Stimulated activated naive B cell treated with anti-CD40 and anti-IgM and Interleukin-4, amounts not matched to agents 10 μg/mL and 1 μg/mL and 100 μg/mL, for 72 hours (primary cell): ENCODE measurements at places on chromosomes 3 and 15.

DNA sequence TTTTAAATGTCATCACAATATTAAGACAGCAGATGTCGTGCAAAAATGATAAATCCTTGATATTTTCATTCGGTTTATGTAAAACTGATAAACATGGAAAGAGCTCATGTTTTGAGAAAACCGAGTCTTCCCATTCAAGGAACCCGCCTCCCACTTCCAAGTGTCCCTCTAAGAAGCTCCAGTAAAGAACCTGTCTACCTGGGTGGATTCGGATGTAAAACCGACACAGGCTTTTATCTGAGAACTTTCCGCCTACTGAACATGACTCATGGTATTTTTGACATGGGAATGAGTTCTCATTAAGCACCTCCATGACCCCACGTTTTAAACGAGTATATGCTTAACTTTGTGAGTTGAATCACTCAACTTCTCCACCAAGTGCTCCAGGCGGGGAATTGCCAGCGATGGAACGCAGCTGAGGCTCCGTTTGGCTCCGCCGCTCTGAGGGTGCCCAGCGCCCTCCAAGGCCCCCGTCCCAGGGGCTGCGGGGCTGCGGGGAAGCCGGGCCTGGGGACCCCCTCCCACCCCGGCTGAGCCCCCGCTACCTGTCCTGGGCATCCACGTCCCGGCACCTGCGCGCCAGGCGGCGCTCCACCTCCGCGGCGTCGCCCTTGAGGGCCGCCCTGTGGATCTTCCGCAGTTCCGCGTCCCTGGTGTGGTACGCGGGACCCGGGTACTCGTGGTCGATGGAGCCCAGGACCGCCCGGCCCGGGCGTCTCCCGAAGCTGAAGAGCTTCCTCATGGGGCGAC is 119.9 kb downstream of the LMLN start:
- DNase-seq: no peak

DNA sequence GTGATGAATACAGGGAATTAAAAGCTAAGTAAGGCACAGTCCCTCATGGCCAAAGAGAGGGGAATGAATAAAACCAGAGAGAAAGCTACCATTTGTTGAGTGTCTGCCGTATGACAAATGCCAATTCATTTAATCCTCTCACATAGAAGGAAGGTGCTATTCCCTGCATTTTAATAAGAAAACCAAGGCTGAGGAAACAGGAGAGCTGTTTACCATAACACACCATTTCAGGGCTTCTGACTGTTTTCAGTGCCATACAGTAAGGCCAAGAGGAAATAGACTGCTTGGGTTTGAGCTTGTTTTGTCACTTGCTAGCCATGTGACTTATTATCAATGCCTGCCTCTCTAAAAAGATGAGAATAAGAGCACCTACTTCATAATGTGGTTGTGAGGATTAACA is 10.1 kb downstream of the BTBD1 start:
- DNase-seq: no peak

DNA sequence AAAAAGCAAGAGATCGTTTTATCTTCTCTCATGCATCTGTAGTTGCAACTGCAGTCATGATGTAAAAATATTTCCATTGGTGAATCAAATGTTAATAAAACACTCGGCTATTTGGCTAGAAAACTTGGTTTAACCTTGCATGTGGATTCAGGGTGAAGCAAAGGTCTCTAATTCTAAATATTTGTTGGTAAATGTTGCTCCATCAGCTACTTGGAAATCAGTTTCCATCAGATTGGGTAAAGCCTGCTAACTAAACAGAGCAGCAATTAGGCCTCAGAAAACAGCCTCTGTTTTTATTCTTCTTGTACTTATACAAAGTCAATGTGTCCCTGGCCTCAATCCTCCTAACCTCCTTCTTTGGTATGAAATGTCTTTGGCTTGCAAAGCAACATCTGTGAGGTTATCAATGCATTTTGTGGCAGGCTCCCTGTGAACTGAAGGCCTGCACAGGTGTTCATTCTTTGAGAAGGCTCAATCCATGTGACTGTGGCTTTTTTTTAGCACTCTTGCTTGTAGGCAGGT is 312.3 kb downstream of the WDR72 start:
- no peak for DNase-seq

- DNase-seq: no peak
These were observed 433.3 kb downstream of the FOXP1 start for GRCh38 chr3:71149959-71150954.

GRCh38 chr3:176167272-176167671 is 1030.0 kb downstream of the TBL1XR1 start:
- DNase-seq: no peak

DNA sequence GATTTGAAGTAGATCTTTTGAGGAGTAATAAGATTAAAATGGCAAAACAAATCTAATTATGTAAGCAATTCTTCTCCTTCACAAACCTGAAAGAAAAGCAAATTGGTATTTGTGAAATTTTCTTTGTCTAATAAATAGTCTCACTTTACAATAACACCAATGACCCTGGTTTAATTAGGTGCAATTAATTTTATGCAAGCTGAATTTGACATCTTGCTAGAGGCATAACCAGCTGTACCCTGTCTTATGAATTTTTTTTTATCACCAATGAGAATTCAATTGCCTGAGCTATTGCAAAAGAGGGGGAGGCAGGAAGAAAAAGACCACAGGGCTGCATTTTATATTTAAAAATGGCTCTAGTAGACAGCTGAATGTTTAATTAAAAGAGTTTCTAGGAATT is 113.5 kb upstream of the IL12A start:
- DNase-seq: no peak

DNA sequence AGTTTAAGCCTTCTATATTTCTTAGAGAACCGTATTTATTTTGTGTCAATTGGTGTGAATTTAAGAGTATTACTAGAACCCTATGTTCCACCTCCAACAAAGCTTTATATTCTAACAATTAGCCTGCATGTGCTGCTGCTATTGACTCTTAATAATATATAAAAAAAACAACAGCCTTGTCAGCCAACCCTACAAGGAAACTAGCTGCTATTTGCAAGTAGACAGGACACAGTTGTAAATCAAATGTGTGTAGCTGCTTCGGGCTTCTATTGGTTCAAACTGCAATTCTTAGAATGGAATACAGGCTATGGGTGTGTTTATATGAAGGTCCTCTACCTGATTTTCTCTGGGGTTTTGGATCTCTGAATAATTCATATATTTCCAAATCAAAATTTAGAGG is 60.7 kb downstream of the ZBTB20 start:
- DNase-seq: no peak

DNA sequence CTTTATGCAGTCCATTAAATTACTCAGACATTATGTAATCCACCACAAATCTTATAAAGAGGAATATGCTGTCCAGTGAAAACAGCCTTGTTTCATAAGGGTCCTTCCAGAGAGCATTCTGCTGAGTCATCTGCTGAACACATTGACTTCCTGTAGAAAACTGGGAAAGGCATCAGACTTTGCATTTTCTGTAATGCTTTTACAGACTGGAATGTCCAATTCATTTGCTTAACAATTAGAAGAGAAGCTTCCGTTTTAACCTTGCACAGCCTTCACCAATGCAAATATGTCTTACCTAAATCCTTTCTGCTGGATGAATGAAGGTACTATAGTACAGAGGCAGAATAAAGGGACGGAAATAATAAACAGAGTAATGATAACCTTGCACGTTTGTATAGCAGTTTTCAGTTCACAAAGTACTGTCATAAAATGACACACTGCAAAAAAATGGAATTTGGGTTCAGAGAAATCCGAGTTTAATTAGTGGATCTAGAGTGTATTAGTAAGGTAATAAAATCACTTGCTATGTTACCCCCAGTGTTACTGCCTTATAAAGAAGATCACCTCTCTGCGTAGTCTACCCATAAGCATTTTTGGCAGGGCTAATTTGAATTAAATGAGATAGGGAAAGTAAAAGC is 301.5 kb downstream of the PYDC2 start:
- DNase-seq: no peak

- no peak for DNase-seq
These were observed 50.4 kb downstream of the KLF13 start for GRCh38 chr15:31377030-31377429.

DNA sequence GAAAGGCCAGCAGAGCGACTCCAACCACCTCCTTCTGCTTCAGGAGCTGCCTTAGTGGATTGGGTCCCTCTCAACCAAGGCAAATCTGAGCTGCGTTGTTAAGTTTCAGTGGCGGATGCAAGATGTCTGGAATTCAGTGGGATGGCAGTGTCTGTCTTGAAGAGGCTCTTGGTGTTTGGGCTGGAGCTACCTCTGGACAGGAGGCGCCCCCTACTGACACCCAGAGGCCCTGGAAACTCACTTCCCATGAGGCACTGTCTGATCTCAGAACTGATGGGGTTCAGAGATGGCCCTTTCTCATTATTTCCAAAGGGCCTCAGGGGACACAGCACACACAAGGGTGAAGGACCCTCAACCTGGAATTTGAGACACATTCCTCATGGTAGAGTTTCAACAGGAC is 6.0 kb upstream of the SLC28A1 start:
- DNase-seq: peak; percentile 37

DNA sequence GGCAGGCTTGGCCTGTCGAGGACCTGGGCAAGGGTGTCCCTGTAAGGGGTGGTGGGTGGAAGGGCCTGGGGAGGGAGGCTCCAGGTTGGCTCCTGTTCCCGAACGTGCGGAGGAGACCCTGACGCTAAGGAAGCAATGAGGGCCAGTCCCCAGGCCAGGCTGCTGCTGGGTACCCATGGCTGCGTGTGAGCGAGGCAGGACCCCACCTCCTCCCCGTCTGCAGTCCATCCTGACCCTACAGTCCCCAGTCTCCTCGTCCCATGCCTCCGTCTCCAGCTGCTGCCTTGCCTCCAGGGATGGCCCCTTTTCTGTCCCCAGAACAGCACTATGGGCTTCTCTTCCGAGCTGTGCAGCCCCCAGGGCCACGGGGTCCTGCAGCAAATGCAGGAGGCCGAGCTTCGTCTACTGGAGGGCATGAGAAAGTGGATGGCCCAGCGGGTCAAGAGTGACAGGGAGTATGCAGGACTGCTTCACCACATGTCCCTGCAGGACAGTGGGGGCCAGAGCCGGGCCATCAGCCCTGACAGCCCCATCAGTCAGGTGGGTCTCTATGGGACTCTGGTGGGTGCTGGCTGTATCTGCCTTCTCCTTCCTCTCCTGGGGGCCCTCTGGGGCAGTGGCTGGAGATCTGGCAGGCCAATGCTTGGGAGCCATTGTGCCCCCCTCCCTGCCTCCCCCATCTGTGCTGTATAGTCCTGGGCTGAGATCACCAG is 571 bp downstream of the FES start:
- DNase-seq: no peak

DNA sequence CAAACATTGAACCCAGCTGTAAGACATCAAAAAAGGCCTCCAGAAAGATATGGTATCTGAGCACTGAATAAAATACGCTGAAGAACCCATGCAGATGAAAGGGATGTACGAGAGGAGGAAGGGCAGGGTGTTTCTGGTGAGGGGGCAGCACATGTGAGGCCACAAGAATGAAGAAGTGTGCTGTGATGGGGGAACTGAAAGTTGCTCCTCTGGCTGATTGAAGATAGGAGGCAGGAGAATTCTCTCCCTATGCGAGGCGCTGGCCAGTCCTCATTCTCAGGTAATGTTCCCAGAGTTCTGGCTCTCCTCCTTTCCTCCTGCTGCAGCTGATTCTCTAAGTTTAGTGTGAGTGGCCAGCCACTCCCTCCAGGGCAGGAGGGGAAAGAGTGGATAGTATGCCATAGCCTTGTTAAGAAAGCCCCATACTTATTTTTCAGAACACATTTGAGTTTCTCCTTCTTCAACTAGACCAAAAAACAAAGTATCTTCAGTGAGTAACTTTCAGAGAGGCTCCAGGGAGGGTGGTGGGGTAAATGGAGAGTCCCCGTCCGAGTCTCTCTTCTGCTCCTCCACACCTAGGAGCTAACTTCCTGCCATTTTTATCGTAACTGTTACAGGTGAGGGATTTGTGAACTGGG is 26.9 kb upstream of the MYO1E start:
- DNase-seq: peak; percentile 74

- no peak for DNase-seq
These were observed 27.8 kb downstream of the SLC25A26 start for GRCh38 chr3:66248641-66249040.

GRCh38 chr3:27500035-27500434 is 15.9 kb upstream of the SLC4A7 start:
- no peak for DNase-seq

DNA sequence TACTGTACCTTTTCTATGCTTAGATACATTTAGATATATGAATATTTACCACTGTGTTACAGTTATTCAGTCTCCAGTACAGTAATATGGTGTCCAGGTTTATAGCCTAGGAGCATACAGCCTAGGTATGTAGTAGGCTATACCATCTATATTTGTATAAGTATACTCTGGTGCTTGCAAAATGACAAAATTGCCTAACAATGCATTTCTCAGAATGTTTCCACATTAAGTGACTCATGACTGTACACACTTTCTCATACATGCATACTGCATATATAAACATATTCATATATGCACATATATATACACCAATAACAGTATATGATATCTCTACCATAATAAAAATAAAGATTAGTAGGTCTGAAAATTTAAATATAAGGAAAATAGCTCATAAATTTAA is 169.3 kb downstream of the DPH6 start:
- DNase-seq: no peak

DNA sequence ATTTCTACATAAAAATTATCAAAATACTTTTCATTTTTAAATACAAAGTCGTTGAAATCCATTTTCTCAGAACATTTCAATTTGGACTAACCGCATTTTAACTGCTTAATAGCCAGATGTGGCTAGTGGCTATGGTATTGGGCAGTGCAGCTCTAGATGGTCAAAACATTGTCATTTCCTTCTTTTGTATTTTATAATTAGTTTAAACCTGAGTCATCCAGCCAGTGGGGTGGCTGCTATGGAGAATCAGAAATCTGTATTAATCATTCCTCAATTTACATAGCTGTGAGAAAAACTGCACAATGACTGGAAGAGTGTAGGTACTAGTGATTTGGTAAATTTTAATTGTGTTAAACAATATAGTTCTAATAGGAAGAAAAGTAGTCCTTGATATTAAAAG is 245.3 kb downstream of the PDZRN3 start:
- DNase-seq: no peak

GRCh38 chr3:24999357-24999756 is 428.7 kb upstream of the RARB start:
- no peak for DNase-seq

DNA sequence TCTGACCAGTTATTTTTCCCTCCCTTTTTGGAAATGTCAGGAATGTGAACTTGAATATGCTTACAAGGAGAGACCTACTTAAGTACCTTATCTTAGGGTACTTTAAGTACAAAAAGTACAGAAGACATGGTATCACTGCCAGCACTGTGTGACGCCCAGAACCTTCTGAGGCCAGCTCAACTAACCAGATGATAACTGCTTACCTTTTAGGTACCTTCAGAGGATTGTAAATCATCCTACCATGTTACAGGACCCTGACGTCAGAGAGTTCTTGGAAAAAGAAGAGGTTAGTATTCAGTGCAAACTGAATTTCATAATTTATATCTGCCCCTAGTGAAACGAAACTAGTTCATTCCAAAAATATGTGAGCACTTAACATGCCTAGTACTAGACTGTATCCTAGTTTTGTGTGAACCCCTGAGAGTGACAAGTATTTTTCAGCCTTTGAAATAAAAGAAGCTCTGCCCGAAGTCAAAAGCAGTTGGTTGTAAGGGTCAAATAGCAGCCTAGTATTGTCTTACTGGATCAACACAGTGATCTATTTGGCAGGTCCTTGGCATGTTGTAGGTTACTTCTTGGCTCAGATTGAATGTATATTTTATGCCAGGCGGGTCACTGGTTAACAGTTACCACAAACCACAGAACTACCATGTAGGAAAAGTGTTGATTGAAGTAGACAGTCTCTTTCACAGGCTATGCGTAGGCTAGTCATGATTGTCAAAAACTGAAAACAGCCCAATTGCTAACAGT is 23.8 kb upstream of the SNX22 start:
- DNase-seq: no peak

GRCh38 chr3:107236655-107237337 is 140.4 kb upstream of the CCDC54 start:
- no peak for DNase-seq
